Activated naive CD4-positive, alpha-beta T cell treated with Interleukin-2 at 50 U/mL for 16 hours (primary cell): ENCODE measurements at places on chromosomes 1 and 21.

DNA sequence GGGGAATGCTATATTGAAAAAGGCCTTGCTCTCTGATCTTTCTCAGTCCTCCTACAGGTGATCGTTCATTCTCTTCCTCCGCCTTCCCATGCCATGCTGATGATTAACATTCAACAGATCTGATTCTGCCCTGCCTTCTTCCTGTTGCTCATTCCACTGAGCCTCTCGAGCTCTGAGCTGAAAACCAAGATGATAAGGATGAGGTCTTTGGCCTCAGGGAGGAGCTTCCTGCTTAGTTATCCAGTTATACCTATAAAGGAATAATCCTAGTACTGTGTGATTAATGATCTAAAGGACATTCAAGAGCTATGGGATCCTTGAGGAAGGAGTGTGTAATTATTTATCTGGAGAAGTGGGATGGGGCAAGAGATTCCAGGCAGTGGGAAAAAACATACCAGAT is 25.2 kb upstream of the MAP3K7CL start:
- no peak for DNase-seq

GRCh38 chr1:201490708-201491131 is 16.2 kb downstream of the CSRP1 start:
- no peak for DNase-seq

- no peak for DNase-seq
These were observed 19.6 kb downstream of the SDC3 start for GRCh38 chr1:30888975-30889374.

GRCh38 chr1:48679859-48680258 is 96.8 kb downstream of the BEND5 start:
- DNase-seq = no peak

DNA sequence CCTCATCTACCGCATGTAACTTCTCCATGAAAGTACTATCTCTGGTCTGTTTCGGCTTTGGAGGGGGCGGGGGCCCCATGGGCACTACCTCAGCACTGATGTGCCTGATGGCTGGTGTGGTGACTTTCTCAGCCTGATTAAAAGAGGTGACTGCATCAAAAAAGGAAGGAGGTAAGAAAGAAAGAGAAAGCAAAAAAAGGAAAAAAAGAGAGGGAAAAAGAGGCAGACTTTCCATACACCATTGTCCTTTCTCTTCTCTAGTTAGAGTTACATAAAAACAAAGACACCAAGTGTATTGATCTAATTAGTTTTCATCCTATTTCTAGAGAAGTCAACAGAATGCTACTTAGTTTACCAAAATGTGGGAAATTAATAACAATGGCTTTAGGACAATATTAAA is 43.3 kb downstream of the GON4L start:
- DNase-seq = no peak

DNA sequence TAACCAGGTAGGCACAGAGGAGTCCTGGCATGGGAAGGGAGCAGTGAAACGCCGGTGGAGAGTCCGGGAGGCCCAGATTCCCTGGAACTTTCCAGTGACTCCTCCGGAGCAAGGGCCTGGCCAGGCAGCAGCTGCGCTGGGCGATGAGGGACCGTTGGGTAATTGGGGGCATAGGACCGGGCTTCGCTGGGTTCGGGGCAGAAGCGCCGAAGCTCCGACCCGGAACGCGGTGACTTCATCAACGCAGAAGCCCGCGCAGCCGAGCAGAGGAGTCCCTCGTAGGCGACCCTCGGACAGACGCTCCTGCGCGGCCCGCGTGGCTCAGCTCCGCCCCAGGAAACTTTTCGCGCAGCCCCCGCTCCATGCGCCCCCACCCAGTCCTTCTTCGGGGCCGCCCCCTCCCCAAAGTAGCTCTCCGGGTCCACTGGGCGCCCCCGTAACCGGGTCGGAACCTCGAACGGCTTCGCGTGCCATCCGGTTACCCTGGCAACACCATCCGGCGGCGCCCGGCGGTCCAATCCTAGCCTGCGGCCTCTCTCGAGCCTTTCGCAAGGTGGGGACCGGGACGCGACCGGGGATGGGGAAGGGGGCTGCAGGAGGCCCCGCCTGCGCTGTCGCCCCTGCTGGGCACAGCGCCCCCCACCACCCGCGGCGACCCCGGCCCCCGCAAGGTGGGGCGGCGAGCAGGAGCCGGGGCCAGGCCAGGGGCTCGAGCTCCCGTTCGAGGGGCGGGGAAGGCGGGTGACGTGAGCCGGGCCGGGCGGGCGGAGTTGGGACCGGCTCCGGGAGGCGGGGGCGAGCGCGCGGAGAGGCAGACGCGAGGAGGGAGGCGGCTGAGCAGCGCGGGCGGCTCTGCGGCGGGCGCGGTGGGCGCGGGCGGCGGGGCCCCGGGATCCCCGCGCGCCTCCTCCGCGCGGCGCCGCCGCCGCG is at the start of gene AJAP1:
TSS of gene AJAP1 (plus strand) at position 814 of the 930 bp plus-strand sequence. CDS start 817 bp downstream, outside the sequence.
- DNase-seq = no peak

GRCh38 chr1:11180342-11180744 is 8.8 kb upstream of the ANGPTL7 start:
- no peak for DNase-seq

- no peak for DNase-seq
These were observed 10.2 kb downstream of the USP24 start for GRCh38 chr1:55204997-55205396.

DNA sequence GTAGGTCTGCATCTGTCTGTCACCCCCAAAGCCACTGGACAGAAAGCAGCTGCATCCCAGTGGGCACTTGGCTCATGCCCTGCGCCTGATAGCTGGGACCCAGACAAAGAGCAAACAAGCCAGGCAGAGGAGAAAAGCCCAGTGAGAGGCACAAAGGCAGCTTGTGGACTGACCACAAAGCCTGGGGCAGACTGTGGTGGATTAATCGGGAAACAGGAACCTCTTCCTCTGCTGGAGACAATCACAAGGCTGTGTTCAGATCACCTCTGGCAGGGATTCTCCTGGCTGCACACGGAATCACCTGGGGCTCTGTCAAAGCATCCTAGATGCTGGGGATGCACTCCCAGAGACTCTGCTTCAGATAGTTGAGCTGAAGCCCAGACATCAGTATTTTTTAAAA is 15.2 kb upstream of the GJB5 start:
- no peak for DNase-seq

GRCh38 chr1:154157520-154158306 is 2.8 kb upstream of the NUP210L start:
- peak; percentile 73 for DNase-seq
